ENCODE measurements at places on chromosomes 4 and X.

GRCh38 chr4:141133146-141133998 lies at the start of gene RNF150:
TSS of gene RNF150 (minus strand) at chr4:141133469.
- DNase-seq: peak; percentile 39
- H3K27me3 ChIP-seq: peaks cover 6% of the 10 kb centered on the region
- H3K36me3 ChIP-seq: no peaks in the 10 kb centered on the region
- no peaks in the 10 kb centered on the region for H3K4me1 ChIP-seq
- no peak within 1 kb of the TSS for H3K27ac ChIP-seq

GRCh38 chr4:77360451-77360850 lies 203.4 kb downstream of the CCNG2 start:
- DNase-seq: no peak
- H3K27me3 ChIP-seq: no peaks in the 10 kb centered on the region
- no peak overlapping the region for H3K4me3 ChIP-seq
- H3K36me3 ChIP-seq: no peaks in the 10 kb centered on the region
- no peak overlapping the region for H3K27ac ChIP-seq

DNA sequence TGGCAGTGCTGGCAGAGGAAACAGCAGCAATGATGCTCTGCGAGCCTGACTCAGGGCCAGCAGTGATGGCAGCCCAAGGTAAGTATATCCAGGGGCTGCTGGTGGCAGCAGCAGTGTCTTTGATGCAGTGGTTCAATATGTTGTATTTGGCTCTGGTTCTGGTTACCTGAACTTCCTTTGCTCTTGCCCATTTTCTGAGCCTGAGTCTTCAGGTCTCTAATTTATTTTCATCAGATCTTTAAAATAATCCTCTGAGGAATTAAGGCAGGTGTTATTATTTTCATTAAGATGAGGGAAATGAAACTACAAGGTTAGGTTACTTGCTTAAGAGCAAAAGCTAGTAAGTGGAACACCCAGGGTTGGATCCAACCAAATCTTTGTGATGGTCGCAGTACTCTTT lies 102.8 kb upstream of the BMP2K start:
- no peak overlapping the region for H3K27ac ChIP-seq
- H3K27me3 ChIP-seq: no peaks in the 10 kb centered on the region
- no peak for DNase-seq
- H3K4me1 ChIP-seq: peaks cover 35% of the 10 kb centered on the region

GRCh38 chr4:3177426-3177825 lies 71.5 kb upstream of the MSANTD1 start:
- no peak overlapping the region for H3K4me3 ChIP-seq
- DNase-seq: no peak
- H3K27me3 ChIP-seq: no peaks in the 10 kb centered on the region
- H3K27ac ChIP-seq: no peak overlapping the region
- H3K4me1 ChIP-seq: no peaks in the 10 kb centered on the region
- peaks cover 48% of the 10 kb centered on the region for H3K36me3 ChIP-seq

- H3K36me3 ChIP-seq: no peaks in the 10 kb centered on the region
- H3K4me3 ChIP-seq: no peak overlapping the region
- H3K27ac ChIP-seq: no peak overlapping the region
- no peaks in the 10 kb centered on the region for H3K27me3 ChIP-seq
Measured at GRCh38 chrX:124699876-124700275, 353.5 kb downstream of the SH2D1A start.

Measured in K562 (cell line).